ENCODE measurements at places on chromosomes 4 and X.

GRCh38 chr4:75843596-75843995 is 58.7 kb downstream of the PPEF2 start:
- no peak for DNase-seq

- no peak for DNase-seq
Measured at GRCh38 chr4:52091801-52092200, 40.7 kb downstream of the SPATA18 start.

- peak; percentile 12 for DNase-seq
Measured at GRCh38 chr4:72302981-72303704, 265.9 kb downstream of the ADAMTS3 start.

GRCh38 chr4:82044141-82044993 is 329.4 kb downstream of the HNRNPD start:
- DNase-seq, result no peak

DNA sequence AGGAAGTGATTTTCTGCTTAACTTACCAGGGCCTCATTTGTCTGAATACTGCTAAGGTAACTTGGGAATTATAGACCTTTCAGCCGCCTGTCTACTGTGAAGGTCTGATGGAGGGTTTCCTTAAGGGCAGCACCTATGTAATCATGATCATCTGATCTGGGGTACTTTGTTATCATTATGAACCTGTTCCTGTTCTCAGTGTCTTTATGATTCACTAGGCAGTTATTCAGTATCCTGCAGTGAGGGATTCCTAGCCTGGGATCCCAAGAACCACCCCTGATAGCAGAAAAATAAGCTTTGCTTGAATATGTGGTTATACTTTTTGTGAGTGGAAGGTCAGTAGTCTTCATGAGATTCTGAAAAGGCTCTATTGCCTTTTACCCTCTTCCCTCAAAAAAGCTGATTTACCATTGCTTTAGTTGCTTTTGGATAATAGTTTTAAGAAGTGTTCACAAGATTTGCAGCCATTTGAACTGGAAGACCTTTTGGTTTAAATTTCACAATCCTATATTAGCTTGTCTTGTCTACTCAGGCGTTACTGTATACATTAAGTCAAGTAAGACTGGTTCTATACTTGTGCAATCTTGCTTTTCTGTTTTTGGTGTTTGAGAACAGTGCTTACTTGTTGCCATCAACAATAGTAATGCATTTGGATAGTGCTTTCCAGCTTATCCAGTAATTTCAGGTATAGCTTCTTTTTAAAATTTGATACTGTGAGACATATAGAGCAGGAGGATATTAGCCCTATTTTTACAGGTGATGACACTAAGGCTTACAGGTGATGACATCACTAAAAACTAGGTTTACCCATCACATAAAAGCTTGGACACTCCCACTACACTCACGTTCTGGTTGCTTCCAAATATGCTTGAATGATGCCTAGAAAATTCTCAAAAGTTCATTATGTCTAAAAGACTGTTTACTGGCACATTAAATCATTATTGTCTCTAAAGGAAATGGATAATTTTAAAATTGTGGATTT is 60.0 kb downstream of the FHIP1A start:
- DNase-seq, result no peak

GRCh38 chr4:42078184-42078801 is 74.2 kb downstream of the BEND4 start:
- no peak for DNase-seq

GRCh38 chrX:64321507-64321906 is 73.7 kb downstream of the MTMR8 start:
- no peak for DNase-seq

GRCh38 chrX:17674601-17675000 is 62.7 kb upstream of the SCML1 start:
- no peak for DNase-seq
